CD4-positive, alpha-beta T cell treated with Interleukin-21 for 1 hour (primary cell): ENCODE measurements at places on chromosomes 13 and 19.

- no peak for DNase-seq
Observed at GRCh38 chr19:30212574-30212973, 159.6 kb upstream of the ZNF536 start.

- no peak for DNase-seq
Observed at GRCh38 chr19:6528544-6529121, 2.2 kb upstream of the TNFSF9 start.

DNA sequence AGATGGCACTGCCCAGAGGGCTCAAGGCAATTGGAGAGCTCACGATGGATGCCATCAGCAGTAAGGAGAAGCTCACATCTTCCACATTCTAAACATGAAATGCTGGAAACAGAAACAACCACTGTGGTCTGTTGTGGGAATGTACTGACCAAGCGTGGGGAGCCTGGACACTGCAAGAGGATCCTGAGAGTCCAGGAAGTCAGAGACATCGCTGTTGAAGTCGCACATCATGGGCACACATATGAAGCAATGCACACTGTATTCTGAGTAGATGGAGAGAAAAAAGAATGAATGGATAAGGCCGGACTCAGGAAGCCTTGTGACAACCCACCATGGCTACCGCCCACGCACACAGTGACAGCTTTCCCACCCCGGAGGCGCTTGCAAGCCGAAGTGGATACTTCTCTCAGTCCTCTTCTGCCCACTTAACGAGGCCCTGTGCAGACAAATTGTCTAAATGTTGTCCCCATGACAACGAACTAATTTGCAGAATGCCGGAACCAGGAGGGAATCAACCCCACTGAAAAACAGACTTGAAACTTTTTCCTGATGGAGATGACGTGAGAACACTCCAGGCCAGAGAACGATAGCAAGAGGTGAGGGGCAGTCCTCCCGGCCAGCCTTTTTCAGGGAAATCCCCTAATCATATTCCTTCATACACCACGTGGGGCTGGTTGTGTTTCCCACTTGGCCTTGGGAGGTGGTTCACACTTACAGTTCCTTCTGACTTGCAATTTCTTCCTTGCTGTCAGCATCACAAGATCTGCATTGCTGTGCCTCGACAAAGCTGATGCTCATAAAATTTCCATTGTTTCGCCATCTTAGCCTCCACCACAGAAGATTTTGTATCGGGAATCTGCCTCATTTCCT is 109.6 kb upstream of the SERP2 start:
- DNase-seq: no peak

DNA sequence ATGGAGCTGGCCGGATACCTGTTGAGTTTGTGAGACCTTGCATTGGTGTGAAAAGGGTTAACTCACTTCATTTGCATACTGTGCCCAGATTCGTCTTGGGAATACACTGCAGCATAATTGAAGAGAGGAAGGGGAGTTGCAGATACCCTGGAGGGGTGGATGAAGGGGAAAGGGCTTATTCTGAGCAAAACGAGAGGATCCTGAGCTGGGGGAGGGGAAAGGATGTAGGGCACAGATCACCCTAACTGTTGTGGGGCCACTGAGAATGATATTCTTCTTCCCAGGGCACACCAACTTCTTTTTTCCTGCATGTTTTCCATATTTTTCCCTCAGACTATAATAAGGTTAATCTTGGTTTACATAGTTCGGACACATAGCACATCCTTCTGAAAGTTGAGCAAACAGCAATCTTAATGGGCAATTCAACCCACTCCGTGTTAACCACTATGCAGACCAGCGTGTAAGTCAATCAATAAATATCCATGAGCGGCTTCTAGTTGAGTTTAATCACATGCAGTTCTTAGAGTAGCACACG is 11.7 kb upstream of the PTPRS start:
- no peak for DNase-seq

GRCh38 chr13:41257535-41257934 is 5.8 kb downstream of the MTRF1 start:
- no peak for DNase-seq

GRCh38 chr13:113110048-113110851 is 4.7 kb downstream of the F7 start:
- DNase-seq: peak; percentile 24

GRCh38 chr19:13042443-13043130 is 47.3 kb downstream of the NFIX start:
- no peak for DNase-seq

DNA sequence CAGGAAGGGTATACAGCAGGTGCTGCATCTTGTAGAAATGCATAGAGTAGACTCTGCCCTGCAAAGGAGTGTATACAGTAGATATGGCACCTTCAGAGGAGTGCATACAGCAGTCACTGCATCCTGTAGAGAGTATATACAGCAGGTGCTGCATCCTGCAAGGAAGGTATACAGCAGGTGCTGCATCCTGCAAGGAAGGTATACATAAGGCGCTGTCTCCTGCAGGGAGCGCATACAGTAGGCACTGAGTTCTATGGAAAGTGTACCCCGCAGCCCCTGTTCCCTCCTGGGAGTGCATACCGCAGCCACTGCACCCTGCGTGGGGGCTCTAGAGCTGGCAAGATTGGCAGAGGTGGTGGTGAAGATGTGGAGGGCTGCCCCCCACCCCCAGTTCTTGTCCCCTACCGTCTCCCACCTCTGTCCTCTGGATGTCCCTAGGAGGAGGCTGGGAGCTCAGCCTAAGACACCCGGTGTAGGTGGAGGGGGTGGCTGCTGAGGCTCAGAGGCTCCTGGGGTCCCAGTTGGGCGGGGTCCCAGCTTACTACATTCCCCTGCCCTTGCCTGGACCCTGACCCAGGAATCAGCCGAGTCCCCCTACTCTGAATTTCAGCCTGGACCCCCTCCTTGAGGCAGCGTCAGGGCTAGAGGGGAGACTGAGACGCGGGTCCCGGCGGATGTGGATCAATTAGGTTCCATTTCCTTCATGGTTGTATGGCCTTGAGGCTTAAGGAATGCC is 2.3 kb upstream of the ADAMTSL5 start:
- DNase-seq: no peak

DNA sequence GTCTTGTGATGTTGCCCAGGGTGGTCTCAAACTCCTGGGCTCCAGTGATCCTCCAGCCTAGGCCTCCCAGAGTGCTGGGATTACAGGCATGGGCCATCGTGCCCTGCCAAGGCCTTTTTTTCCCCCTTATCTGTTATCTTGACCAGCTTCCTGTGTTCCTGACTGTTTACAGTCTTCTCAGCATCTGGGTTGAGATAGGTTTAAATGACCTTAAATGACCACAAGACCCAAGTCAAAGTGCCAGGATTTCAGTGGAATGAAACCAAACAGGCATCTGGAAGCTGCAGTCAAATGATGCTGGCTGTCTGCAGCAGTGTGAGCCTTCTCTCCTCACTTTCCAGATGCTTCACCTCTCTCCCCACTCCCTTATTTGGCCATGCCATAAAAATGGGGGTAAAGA is 114.2 kb upstream of the CLDN10 start:
- no peak for DNase-seq

GRCh38 chr13:51420681-51421490 is 31.9 kb downstream of the INTS6 start:
- DNase-seq: peak; percentile 10

DNA sequence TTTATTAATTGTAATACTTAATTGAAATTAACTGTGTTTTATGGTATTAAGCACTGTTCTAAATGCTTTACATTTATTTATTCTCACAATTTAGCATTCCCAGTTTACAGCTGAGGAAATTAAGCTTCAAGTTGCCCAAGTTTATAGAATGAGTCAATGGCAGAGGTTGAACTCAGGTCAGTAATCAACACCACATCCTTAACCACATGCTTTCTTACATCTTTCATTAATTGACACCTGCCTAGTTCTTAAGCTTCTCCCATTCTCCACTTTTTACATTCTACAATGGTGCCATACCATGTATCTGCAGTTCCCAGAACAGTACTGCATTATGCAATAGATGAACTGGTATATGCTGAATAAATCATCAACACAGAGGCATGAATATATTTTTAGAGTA is 11.7 kb upstream of the RBM26 start:
- no peak for DNase-seq

GRCh38 chr13:85312071-85312470 is 487.1 kb downstream of the SLITRK6 start:
- DNase-seq: no peak
